Natural killer cell treated with Interleukin-12 subunit alpha and Interleukin-12 subunit beta and Interleukin-15 and Interleukin-18, amount 100 ng/mL, for 72 hours (primary cell): ENCODE measurements at places on chromosomes 3 and 15.
A peak's percentile ranks its signal among the peaks of the same experiment; 100 is the strongest.

- no peaks in the 10 kb centered on the region for H3K27me3 ChIP-seq
- no peak for DNase-seq
- H3K27ac ChIP-seq: no peak overlapping the region
Observed at GRCh38 chr3:177475356-177475665, 278.0 kb upstream of the TBL1XR1 start.

GRCh38 chr3:114846252-114846651 is 300.8 kb downstream of the ZBTB20 start:
- DNase-seq: no peak
- H3K4me3 ChIP-seq: no peak overlapping the region
- H3K4me1 ChIP-seq: peaks cover 4% of the 10 kb centered on the region
- H3K36me3 ChIP-seq: no peaks in the 10 kb centered on the region

DNA sequence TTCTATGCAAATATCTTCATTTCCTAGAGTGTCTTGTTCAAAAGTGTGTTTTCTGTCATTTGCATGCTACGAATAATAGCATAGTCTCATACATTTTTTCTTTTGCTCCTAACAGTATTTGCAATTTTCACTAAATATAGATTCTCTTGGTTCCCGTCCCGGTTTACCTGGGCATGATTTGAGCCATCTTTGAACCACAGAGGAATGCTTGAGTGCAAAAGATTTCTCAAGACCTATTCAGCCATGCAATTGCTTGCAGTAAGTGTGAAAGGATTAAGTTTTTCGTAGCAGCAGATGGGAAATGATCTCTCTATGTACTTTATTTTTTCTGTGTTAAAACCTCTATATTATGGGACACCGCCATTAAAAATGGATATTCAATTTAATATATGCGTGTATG is 733.0 kb downstream of the ZPLD1 start:
- no peak for DNase-seq
- no peaks in the 10 kb centered on the region for H3K27me3 ChIP-seq
- H3K36me3 ChIP-seq: no peaks in the 10 kb centered on the region

DNA sequence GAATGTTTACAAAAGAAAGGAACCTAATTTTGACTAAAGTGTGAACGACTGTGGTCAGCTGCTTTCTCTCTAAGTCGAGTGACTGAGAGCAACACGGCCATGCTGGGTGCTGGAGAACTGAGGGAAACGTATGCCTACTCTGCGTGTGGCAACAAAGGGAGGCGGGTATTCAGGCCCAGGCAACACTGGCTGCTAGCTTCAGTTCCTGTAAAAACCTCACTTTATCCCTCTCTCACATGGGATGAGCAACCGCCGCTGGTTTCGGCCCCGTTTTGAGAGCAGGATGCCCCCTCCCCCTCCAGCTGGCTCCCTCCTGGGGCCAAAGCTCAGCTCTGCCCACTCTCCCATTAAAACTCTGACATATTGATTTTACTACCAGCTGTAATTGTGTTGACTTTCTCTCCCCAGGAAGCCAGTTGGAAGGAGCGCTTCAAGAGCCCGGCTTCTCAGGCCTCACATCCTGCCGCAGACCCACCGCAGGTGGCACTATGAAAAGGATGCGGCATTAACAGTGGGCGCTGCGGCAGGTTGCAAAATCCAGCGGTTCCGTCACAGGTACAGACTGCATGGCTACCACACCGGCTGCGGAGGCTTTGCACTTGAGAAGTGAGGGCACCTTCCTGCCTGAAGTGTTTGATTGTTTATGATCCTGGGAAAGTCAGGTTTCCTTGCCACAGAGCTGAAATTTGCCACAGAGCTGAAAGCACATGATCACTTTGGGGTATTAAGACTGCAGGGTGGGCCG is 12.7 kb downstream of the PLXND1 start:
- DNase-seq: peak; percentile 86
- no peaks in the 10 kb centered on the region for H3K36me3 ChIP-seq
- H3K27me3 ChIP-seq: peaks cover 6% of the 10 kb centered on the region
- peaks cover 45% of the 10 kb centered on the region for H3K4me1 ChIP-seq
- peak overlapping the region; percentile 63 for H3K27ac ChIP-seq

DNA sequence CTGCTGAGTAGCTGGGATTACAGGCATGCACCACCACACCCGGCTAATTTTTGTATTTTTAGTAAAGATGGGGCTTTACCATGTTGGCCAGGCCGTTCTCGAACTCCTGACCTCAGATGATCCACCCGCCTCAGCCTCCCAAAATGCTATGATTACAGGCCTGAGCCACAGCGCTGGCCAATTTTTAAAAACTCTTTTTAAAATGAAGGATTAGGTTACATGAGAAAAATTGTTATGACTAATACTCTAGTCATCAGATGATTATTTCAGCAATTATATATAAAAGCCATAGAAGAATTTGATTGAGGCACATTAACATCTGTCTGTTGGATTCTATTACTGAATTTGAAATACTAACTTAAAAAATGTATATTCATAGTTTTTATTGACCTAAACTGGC is 134.1 kb upstream of the MNS1 start:
- no peak for DNase-seq
- peaks cover 37% of the 10 kb centered on the region for H3K27me3 ChIP-seq
- H3K4me1 ChIP-seq: no peaks in the 10 kb centered on the region
- H3K27ac ChIP-seq: no peak overlapping the region
- H3K4me3 ChIP-seq: no peak overlapping the region

DNA sequence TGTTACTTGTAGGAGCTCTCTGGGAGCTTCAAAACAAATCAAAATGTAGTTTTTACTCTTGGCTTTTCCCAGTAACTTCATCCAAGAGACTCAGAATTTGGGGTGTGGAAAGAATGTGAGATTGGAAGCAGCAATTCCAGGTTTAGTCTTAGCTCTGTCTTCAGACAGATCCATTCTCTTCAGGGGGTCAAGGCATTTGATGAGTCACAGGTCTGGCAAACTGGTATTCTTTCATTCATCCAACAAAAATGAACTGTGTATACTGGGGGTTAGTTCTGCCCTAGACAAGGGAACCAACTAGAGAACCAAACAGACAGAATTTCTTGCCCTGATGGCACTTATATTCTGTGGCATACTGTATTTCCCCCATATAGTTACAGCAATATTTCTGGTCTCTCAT is 36.3 kb upstream of the CADPS start:
- no peak overlapping the region for H3K27ac ChIP-seq
- DNase-seq: no peak
- no peaks in the 10 kb centered on the region for H3K27me3 ChIP-seq
- no peaks in the 10 kb centered on the region for H3K36me3 ChIP-seq
- no peak overlapping the region for H3K4me3 ChIP-seq
- H3K4me1 ChIP-seq: no peaks in the 10 kb centered on the region

DNA sequence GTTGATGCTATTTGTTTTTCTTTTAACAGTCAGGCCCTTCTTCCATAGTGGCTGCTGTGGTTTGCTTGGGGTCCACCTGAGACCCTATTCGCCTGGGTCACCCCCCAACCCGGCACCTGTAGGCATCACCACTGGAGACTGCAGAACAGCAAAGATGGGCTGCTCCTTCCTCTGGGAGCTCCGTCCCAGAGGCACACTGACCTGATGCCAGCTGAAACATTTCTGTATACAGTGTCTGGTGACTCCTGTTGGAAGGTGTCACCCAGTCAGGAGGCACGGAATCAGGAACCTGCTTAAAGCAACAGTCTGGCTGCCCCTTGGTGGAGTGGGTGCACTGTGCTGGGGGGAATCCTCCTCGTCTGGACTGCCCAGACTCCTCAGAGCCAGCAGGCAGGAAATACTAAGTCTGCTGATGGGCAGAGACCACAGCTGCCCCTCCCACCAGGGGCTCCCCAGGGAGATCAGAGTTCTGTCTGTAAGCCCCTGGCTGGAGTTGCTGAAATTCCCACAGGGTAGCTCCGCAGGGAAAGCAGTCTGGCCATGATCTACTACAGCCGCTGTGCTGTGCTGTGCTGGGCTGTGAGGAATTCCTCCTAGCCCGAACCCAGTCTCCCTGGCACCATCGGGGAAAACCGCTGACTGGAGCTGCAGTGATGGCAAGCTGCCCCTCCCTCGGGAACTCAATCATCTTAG is 248.2 kb downstream of the TBC1D5 start:
- peaks cover 8% of the 10 kb centered on the region for H3K36me3 ChIP-seq
- no peak overlapping the region for H3K4me3 ChIP-seq
- DNase-seq: no peak
- no peaks in the 10 kb centered on the region for H3K27me3 ChIP-seq

DNA sequence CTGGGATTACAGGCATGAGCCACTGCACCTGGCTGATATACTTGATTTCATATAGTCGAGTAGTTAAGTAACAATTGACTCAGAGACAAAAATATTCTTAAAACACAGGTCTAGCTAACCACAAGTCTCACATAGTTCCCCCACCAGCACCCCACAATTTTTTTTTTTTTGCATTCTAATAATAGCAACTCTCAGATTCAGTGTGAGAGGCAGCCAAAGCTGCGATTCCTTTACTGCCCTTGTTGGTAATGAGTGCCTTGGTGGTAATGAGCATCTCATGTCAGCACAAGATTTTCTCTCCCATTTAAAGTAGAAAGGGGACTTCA is 72.5 kb downstream of the WWTR1 start:
- peaks cover 22% of the 10 kb centered on the region for H3K4me1 ChIP-seq
- peaks cover 8% of the 10 kb centered on the region for H3K27me3 ChIP-seq
- no peak overlapping the region for H3K4me3 ChIP-seq
- DNase-seq: no peak

GRCh38 chr3:14943042-14943441 is 4.3 kb upstream of the NR2C2 start:
- peaks cover 13% of the 10 kb centered on the region for H3K36me3 ChIP-seq
- H3K4me3 ChIP-seq: no peak overlapping the region
- H3K27ac ChIP-seq: no peak overlapping the region

DNA sequence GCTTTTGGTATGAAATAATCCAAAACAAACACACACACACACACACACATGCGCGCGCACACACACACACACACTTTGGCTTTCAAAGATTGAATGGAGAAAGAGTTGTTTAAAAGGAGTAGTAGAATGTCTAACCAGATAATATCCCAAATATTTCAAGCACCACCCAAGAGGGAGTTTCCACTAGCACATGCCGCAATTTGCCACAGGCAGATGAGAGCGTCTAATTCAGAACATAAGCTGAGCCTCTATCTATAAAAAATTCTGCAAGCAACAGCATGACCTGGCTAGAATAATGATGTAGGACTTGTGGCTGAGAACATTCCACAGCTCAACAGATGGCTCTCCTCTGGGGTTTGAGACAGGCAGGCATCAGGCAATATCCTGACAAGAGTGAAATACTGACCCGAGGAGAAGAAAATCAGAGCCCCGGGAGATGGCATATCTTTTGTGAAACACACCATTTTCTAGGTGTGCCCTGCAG is 302.5 kb upstream of the GADL1 start:
- no peak overlapping the region for H3K4me3 ChIP-seq
- H3K27me3 ChIP-seq: peaks cover 5% of the 10 kb centered on the region

DNA sequence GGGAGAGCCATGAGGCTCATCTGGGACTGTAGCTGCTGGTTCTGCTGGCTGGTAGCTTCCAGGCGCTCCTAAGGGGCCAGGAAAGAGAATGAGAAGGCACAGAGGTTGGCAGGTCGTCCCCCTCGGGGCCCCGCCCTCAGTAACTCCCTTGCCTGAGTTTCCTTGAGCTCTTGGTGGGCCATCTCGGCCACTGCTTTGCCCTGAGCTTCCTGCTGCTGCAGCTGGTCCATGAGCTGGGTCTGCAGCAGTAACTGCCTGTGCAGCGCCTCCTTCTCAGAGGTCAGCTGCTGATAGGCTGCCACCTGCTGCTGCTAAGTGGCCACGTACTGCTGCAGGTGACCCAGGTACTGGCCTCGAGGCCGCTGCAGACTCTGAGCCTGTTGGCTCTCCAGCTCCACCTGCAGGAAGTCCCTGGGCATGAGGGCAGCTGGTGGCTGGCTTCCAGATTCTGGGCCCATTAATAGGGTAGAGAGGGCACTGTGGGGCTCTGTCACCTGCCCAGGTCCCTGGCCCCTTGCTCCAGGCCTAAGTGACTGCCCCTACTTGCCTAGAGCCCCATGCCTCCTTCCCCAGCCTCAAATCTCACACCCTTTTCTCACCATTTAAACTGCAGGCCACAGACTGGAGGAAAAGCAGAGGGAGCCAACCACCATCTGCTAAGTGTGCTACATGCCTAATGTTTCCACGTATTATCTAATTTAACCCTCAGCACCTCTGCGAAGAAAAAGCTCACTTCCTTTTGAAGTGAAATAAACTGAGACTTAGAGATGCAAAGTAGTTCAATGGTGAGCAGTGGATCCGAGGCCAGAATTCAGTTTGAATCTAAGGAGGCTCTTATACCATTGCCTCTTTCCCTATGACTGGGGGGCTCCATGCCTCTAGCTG is 10.8 kb upstream of the VPS33B start:
- H3K4me1 ChIP-seq: no peaks in the 10 kb centered on the region
- H3K27me3 ChIP-seq: peaks cover 8% of the 10 kb centered on the region
- H3K27ac ChIP-seq: no peak overlapping the region
- H3K4me3 ChIP-seq: no peak overlapping the region
- DNase-seq: peak; percentile 69

- H3K27me3 ChIP-seq: peaks cover 11% of the 10 kb centered on the region
- no peak overlapping the region for H3K27ac ChIP-seq
- H3K4me1 ChIP-seq: no peaks in the 10 kb centered on the region
- H3K4me3 ChIP-seq: no peak overlapping the region
- H3K36me3 ChIP-seq: no peaks in the 10 kb centered on the region
Observed at GRCh38 chr15:100018191-100018590, 285.0 kb upstream of the LYSMD4 start.

- no peak for DNase-seq
- H3K36me3 ChIP-seq: no peaks in the 10 kb centered on the region
- H3K4me3 ChIP-seq: no peak overlapping the region
- H3K27me3 ChIP-seq: peaks cover 7% of the 10 kb centered on the region
Observed at GRCh38 chr15:56038015-56038414, 44.6 kb upstream of the NEDD4 start.

GRCh38 chr3:171614318-171614921 is 154.2 kb upstream of the TNIK start:
- no peaks in the 10 kb centered on the region for H3K36me3 ChIP-seq
- H3K27me3 ChIP-seq: no peaks in the 10 kb centered on the region
- H3K4me1 ChIP-seq: peaks cover 1% of the 10 kb centered on the region
- H3K27ac ChIP-seq: no peak overlapping the region
